Globus pallidus (tissue), 1 donor: ENCODE measurements at places on chromosomes 11 and 22.

- no peak for DNase-seq
Measured at GRCh38 chr22:47309946-47310345, 547.5 kb downstream of the TBC1D22A start.

DNA sequence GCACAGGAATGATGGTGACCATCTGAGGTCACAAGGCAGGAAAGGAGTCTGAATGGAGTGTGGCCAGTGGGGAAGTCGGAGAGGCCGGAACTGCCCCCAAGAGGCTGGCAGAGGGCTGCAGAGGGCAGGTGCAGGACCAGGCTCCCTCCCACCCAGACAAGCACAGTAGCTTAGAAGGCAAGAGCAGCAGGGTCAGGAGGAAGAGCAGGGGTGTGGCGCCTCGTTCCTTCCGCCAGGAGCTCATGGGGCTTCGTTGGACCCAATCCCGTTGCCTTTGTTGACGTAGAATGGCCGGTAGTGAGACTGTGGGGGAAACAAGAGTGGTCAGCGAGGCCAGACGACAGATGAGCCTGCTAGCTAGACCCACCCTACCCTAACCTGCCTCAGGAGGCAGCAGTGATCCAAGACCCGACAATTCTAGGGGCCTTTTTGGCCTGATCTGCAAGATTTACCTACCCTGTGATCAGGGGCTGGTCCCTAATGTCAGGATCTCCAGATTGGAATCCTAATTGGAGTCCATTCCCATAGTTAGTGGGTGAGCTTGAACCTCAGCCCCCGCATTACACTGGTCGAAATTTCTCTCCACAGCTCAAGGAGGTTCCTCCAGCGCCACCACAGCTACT is 25.6 kb downstream of the TRIM29 start:
- no peak for DNase-seq

GRCh38 chr22:30183271-30183670 is 63.3 kb downstream of the LIF start:
- no peak for DNase-seq

- no peak for DNase-seq
Measured at GRCh38 chr11:70016666-70017367, 61.3 kb upstream of the ANO1 start.

DNA sequence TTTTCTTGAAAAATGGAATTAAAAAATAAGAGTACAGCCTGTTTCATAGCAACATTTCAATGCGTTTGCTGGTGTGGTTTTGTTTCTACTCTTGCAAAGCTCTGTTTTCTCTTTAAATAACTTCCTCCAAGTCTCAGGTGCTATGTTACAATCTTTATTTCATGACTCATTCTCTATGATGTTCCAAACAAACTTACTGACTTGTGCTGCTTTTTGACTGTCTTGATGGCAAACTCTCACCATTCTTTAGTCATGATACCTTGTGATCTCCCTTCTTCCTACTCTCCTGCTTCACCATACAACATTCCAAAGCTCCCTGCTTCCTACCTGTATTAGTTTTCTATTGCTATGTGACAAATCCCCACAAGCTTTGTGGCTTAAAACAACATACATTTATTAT is 166.1 kb downstream of the C11orf91 start:
- DNase-seq, result no peak

DNA sequence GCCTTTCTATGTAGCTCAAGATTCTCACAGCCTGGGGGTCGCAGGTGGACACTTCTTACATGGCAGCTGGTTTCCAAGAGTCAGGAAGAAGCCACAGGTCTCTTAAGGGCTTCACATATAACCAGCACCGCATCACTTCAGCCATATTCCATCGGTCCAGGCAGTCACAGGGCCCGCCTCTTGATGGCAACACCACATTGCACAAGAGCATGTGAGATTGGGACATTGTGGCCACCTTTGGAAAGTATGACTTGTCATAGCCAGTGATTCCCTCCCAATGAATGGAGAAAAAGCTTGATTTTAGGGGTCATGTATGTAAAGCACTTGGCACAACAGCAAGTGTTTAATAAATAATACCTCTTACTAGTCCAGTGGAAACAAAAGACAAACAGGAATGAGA is 98.3 kb downstream of the NCAM1 start:
- DNase-seq, result no peak

DNA sequence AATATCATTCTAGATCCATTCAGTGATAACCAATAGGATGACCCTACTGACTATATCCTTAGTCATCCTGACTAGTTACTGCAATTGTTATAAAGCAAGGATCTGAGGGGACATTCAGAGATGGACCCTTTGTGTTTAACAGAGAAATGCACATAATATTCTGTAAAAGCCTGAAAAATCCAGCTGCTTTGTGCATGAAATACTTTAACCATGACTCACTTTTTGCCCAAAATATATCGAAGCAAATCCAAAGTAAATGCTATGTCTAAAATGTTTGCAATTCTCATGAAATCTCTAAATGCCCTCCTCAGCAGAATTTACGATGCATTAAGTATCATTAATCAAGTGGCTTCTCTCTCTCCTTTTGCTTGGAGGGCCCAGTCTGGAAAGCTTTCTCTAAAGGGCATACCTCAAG is 178.8 kb upstream of the MTMR2 start:
- DNase-seq, result no peak

DNA sequence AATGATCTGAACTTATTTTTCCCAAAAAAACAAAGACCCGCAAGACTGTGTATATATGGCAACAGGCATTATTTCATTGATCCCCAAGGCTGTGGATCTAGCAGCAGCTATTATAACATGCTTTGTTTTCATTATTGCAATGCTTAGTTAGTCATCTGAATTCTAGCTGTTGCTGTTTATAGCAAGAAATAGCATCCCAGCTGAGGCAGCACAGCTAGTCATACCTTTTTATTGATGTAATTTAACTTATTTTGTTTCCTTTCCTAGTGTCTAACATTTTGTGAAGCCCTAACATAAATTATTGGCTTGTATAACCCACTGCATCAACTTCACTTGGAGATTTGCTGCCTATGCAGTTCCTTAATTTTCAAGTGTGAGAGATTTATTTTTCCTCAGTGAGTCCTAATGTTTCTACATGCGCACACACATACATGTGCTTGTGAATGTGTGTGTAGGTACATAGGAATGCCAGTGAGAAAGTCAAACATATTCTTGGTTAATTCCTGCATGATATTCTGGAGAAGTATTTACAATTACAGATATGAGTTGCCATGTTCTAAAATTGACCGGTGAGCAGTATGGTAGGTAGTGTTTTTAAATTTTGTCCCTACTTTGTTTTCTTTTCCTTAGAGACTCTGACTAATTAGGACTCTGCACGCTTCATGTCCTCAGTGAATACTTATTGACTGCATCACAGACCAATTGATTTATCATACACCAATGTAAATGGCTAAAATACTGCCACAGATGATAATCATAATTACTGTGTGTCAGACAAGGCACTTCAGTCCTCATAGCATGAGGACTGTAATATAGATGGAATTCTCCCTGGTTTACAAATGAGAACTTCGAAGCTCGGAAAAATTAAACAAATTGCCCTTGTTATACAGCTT is 119.3 kb downstream of the WNT11 start:
- DNase-seq, result no peak

DNA sequence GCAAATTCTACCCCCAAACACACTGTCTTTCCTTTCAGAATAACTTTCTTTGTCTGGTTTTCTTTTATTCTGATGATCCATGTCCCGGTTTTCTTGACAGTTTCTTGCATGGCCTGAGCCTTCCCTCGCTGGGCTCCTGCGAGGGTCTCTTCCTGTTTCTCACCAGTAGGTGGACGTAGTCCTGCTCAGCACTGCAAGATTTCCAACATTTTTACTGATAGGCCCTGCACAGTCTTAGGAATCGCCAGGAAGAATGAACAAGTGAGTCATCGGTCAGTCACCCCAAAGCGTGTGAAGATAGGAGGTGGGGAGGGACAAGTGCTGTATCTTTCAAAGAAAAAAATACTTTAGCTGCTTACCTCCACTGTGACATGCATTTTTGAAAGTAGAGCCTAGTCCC is 16.9 kb upstream of the KIRREL3 start:
- DNase-seq, result no peak

DNA sequence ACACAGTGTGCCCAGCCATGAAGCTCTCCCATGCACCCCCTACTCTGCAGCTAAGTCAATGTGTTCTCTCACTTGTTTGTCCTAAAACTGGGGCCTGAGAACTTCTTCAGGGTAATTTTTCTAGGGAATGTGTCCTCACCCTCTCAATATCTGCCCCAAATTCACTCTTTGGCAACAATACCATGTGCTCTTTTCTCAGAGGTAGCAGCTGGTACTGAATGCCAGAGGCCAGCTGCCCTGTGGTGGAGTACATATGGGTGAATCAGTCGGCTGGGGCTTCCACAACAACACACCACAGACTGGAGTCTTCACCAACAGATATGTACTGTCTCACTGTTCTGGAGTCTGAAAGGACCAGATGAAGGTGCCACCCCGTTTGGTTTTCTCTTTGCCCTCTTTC is 97.7 kb upstream of the TOP3B start:
- DNase-seq, result no peak

- DNase-seq, result no peak
Measured at GRCh38 chr22:35311551-35311999, 11.9 kb downstream of the TOM1 start.

- no peak for DNase-seq
Measured at GRCh38 chr11:134260983-134261382, 7.6 kb downstream of the ACAD8 start.

DNA sequence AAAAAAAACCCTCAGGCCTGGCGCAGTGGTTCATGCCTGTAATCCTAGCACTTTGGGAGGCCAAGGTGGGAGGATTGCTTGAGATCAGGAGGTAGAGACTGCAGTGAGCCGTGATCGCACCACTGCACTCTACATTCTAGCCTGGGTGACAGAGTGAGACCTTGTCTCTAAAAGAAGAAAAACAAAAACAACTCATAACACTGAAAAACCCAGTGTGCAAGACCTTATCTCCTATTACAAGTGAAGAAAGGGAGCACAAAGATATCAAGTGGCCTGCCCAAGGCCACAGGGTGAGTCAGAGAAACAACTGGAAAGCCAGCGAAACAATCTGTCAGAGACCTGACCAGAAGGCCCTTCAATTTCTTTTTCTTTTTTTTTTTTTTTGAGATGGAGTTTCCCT is 2.5 kb downstream of the TXN2 start:
- DNase-seq, result no peak

DNA sequence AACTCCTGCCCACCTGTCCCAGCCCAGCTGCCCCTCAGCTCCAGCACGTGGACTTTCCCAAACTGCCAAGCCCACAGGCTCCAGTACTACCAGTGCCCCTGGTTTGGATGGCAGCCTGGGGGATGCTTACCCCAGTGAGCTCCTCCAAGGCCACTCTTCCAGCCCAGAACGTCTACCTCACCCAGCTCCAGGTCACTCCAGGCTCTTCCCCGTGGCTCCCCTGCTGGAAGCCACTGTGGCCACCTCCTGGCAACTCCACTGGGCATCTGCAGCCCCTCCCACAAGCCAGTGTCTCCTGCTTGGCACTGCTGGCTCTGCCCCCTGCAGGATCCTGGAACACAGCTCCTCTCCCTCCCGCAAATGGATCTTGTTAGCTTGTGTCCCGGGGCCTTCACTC is 29.3 kb downstream of the LMO1 start:
- no peak for DNase-seq

- DNase-seq, result no peak
Measured at GRCh38 chr11:392102-392777, 1.8 kb upstream of the PKP3 start.
